ENCODE measurements at places on chromosomes 4 and X.

DNA sequence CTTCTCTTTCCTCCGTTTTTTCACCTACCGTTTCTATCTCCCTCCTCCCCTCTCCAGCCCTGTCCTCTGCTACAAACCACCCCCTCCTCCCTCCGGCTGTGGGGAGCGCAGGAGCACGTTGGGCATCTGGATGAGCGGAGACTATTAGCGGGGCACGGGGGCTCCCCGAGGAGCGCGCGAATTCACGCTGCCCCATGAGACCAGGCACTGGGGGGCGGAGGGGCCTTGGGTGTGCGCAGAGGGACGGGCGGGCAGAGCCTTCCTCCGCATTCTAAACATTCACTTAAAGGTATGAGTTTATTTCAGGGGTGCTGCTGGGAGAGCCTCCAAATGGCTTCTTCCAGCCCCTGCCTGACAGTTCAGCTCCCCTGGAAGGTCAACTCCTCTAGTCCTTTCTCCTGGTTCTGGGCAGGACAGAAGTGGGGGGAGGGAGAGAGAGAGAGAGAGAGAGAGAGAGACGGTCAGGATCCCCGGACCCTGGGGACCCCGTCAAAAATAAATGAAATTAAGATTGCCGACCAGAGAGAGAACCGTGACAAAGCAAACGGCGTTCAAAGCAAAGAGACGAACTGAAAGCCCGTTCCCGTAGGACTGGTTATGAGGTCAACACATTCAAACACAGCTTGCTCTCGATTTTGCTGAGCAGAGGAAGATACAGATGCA, 5.0 kb downstream of the SHOX start:
- DNase-seq: no peak

DNA sequence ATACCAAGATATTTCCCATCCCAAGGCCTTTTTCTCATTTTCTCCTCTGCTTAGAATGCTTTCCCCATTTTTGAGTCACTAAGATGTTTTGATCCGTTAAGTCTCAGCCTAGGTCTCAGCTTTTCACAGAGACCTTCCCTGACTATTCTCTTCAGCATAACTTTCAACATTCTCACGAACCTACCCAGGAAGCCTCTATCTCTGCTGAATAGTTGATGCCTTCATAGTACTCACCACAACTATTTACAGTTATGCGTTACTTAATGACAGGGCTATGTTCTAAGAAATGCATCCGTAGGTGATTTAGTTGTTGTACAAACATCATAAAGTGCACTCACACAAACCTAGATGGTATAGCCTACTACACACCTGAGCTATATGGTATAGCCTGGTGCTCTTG, 64.5 kb downstream of the ARL9 start:
- DNase-seq: no peak

- no peak for DNase-seq
Observed at GRCh38 chr4:36854554-36854953, 390.0 kb upstream of the NWD2 start.

DNA sequence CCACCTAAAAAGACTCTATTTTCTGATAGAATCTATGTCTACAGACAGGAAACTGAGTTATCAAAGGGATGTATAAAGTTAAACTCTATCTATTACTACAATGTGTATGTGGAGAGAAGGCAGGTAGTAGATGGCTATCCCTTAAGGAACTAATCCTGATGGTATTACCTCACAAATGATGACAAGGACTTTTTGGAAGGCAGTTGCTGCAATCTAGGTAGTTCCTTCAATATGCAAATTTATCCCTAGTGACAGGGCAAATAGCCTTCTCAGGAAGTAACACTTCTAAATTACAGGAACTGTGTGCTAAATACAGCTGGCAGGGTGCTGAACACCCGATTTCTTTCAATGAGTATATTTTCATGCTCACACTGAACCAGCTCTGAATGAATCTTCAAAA, 177.4 kb downstream of the COL25A1 start:
- DNase-seq: no peak

GRCh38 chr4:24335616-24336015, 248.7 kb downstream of the DHX15 start:
- DNase-seq: no peak

DNA sequence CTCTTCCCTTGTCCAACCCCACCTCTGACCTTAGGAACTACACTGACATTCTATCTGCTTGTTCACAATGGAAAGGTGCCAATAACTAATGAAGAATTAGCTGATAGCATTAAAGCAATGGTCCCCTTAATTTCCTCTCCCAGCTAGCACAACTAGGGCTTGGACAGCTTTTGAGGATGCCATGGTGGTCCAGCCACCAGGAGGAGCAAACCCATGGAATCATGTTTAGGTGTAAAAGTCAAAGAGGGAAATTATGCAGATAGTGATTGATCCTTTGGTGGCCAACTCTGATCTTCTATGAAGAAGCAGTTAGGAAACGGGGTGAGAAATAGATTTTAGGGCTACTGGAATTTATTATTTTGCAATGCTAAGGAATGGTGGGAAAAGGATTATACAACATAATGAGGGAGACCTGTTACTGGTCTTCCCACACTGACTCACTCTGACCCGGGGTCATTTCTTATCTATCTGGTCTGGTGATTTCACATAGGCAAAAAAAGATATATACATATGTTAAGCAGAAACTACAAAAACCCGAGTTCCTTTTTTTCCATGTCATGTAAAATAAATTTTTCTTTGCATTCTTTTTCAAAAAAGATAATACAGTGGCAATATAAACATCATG, 45.8 kb upstream of the FBXW7 start:
- no peak for DNase-seq

DNA sequence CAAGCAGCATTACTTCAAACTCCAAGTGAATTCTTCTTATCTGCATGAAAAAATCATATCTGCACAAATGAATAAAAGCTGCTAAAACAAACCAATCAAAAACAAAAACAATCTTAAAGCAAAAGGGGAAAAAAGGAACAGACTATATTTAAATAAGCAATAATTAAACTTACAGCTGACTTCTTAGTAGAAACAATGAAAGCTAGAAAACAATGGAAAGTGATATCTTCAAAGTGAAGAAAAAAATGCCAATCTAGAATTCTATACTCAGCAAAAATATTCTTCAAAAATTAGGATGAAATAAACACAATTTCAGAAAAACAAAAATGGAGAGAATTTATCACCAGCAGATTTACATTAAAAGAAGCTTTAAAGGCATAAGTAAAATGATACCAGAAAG, 20.0 kb downstream of the STBD1 start:
- no peak for DNase-seq

DNA sequence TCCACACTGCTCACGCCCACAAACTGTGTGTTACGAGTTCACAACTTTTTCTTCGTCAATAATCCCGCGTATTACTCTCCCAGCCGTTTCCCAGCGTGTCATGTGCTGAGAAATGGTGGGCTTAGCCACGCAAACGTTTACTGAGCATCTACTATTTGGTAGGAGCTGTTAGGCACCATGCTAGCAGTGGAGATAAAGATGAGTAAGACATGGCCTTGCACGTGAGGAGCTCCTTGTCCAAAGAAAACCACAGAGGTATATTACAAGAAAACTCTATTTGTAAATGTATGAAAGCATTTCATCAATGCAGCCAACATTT, 821 bp upstream of the TMEM128 start:
- no peak for DNase-seq

GRCh38 chrX:121733514-121733913, 686.1 kb downstream of the GLUD2 start:
- no peak for DNase-seq

GRCh38 chrX:31271615-31272471, 200.0 kb upstream of the FTHL17 start:
- DNase-seq: no peak

- DNase-seq: no peak
Observed at GRCh38 chrX:131139072-131139471, 80.9 kb downstream of the ARHGAP36 start.

GRCh38 chr4:42865572-42866189, 26.8 kb upstream of the GRXCR1 start:
- peak; percentile 68 for DNase-seq

DNA sequence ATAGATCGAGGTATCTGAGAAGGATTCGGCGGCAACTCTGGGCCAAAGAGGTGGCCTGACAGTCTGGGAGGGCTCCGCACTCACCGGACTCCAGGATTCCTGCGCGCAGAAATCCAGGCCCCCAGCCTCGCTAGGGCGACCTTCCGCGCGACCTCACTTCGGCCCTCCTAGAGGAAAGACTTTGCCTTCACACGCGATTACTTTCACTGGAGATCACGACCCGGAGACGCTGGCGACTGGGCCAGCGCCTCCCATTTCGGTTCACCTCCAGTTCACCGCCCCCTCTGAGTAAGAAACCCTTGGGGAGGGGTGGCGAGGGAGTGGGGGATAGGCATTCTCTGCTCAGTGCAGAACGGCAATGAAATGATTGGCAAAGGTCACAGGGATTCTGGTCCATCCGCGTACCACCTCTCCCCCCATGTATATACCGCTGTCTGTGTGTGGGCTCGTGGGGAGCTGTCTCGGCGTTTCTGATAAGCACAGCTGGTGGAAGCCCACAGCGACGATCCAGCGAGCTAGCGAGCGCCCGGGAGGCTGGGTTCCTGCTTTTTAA, 2.5 kb downstream of the POU3F4 start:
- DNase-seq: no peak

GRCh38 chr4:182348779-182349326, 105.7 kb downstream of the TENM3 start:
- DNase-seq: no peak

DNA sequence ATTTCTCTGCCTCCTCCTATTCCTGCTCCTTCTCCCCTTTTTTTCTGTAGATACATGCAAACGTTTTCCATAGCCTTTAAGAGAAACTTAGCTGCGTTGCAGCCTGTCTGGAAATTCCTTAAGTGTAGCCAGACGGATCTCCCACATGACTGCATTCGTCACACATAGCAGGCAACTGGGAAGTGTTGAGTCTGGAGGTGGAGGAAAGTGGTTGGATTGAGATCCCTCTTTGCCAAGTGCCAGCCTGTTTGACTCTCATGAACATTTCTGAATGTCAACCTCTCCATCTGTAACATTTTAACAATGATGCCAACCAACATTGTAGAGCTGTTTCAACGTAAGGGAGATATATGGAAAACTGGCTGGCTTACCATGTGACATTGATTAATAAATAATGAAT, 45.1 kb upstream of the FAM9A start:
- no peak for DNase-seq

DNA sequence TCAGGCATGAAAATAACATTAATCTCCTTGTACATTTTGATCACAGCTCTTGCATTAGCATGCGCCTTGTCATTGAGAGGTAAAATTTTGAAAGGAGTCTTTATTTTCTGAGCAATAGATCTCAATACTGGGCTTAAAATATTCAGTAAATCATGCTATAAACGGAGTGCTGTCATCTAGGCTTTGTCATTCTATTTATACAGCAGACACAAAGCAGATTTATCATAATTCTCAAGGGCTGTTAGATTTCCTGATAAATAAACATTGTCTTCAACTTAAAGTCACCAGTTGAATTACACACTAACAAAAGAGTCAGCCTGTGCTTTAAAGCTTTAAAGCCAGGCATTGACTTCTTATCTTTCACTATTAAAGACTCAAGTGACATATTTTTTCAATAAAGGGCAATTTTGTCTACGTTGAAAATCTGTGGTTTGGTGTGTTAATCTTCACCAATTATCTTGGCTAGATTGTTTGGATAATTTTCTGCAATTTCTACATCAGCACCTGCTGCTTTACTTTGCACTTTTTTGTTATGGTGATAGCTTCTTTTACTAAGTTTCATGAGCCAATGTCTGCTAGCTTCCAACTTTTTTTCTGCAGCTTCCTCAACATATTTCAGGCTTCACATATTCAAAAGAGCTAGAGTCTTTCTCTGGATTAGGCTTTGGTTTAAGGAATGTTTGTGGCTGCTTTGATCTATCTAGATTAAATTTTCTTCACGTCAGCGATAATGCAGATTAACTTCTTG, 27.9 kb upstream of the UGT2B4 start:
- DNase-seq: no peak

DNA sequence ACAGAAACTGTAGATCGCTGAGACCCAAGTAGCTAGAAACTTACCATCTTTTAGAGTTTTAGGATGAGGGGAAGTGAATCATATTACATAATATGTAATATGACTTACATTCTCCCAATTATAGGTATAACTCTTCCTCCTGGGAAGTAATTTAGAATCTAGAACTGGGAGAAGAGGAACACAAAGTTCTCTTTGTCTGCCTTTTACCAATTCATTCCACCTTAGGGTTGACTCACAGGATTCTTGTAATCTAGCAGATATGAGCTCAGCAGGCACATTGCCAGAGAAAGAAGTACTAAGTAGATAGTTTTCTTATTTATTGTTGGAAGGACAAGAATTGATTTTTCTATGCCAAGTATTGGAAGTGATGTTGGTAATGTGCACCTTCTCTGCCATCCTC, 58.0 kb upstream of the CCSER1 start:
- DNase-seq: no peak

DNA sequence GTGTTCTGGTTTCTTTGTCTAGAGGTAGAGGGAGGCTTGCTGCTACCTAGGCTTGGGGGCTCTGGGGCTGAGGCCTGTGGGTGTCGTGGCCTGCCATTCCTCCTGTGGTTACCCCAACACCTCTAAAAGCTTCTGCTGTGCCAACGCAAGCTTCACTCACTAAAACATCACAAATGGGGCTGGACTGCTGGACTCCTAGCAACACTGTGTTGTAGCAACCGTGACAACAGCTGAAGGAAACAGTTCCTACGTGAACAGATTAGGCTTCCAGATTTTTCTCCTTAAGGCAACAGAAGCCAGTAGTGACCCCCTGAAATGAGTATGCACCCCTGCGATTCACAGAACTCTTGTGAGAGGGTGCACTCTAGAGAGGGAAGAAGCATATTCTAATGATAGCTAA, 138.3 kb upstream of the TEX13D start:
- DNase-seq: no peak

- DNase-seq: no peak
Observed at GRCh38 chr4:27398631-27399310, 538.1 kb downstream of the STIM2 start.

GRCh38 chr4:71126719-71127118, 133.3 kb downstream of the DCK start:
- no peak for DNase-seq

DNA sequence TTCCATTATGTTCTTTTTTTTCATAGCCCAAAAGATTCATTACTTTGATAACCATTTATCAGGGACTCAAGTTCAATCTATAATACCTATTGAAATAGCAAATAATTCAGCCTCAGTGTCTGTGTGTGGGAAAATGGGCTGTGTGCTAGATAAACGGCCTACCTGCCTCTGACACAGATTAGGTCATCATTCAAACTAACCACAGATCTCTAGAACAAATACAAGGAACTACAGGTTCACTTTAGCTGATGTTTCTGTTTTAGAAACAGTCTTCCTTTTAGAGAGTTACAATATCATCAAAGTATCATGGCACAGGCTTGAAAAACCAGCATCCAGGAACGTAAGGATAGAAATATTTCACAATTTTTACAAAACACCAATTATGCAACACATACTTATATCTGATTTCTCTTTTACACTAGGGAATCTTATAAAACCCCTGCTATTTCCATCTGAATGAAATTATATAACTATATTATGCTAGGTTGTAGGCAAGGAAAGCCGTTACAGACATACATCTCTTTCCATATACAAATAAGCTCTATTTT, 56.6 kb upstream of the MAB21L2 start:
- DNase-seq: no peak

All from NCI-H2081 (cell line).